ENCODE measurements at places on chromosomes 1 and 21. TPM values are rescaled to one million over a fixed set of nuclear protein-coding genes. Genes with fewer than 3 reads are reported as not detected.

- no peak overlapping the region for H3K27ac ChIP-seq
- no peak for DNase-seq
- H3K4me1 ChIP-seq = no peaks in the 10 kb centered on the region
Observed at GRCh38 chr1:38173848-38174247, 127.3 kb upstream of the POU3F1 start.

DNA sequence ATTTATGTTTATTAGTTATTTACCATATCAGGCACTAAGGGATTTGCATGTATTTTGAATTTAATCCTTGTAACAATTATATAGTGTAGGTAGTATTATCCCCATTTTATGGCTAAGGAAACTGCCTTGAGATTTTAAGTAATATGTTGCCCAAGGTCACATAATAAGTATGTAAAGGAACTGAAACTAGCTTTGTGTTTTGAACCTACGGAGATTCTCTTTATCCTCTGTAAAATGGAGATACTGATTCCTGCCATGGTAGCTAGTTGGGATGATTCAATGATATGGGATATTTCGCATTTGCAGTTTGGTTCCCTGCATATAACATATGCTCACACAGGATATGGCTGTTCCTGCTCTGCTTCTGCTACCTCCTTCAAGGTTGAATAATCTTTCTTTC lies 144.3 kb downstream of the ST6GALNAC3 start:
- no peak overlapping the region for H3K27ac ChIP-seq
- no peaks in the 10 kb centered on the region for H3K27me3 ChIP-seq
- no peaks in the 10 kb centered on the region for H3K36me3 ChIP-seq
- H3K4me1 ChIP-seq = no peaks in the 10 kb centered on the region

GRCh38 chr1:84361796-84362195 lies 36.5 kb upstream of the DNASE2B start:
- no peaks in the 10 kb centered on the region for H3K36me3 ChIP-seq
- no peak for DNase-seq
- H3K4me3 ChIP-seq = no peak overlapping the region

DNA sequence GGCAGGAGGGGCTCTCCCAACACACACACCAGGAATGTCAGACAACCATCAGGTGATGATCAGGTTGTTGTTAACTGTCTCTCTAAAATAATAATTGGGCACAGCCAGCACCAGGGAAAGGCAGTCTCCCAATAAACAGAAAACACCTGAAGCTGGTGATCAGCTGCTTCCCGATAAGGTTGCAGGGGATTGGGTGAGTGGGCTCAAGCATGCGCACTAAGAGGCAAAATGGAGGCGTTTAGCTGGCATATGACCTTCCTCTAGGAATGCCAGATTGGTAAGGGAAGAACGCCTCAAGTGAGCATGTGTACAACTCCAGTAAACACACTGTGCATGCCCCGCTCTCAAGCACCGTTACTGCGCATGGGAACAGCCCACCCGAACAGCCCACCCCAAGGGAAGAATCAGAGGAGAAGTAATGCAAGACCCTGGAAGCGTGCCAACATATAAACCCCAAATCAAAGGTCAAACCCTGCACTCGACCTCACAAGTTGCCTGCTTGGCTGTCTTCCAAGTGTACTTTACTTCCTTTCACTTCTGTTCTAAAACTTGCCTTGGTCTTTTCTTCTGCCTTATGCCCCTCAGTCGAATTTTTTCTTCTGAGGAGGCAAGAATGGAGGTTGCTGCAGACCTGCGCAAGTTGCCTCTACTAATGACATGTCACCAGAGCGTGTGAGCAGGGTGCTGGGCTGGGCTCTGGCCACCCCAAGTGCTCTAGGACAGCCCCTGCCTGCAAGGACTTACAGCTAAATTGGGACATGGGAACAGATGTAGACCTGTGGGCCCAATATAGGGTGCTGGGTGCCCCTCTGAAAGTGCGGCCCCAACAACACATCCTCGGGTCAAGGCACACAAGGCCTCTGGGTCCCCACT lies 200.8 kb downstream of the RHOU start:
- H3K36me3 ChIP-seq = no peaks in the 10 kb centered on the region
- no peak for DNase-seq
- no peaks in the 10 kb centered on the region for H3K27me3 ChIP-seq
- H3K4me3 ChIP-seq = no peak overlapping the region

GRCh38 chr1:118335331-118335732 lies 150.3 kb upstream of the SPAG17 start:
- DNase-seq = no peak
- H3K27me3 ChIP-seq = no peaks in the 10 kb centered on the region
- no peaks in the 10 kb centered on the region for H3K36me3 ChIP-seq
- no peaks in the 10 kb centered on the region for H3K4me1 ChIP-seq
- no peak overlapping the region for H3K4me3 ChIP-seq
- no peak overlapping the region for H3K27ac ChIP-seq

DNA sequence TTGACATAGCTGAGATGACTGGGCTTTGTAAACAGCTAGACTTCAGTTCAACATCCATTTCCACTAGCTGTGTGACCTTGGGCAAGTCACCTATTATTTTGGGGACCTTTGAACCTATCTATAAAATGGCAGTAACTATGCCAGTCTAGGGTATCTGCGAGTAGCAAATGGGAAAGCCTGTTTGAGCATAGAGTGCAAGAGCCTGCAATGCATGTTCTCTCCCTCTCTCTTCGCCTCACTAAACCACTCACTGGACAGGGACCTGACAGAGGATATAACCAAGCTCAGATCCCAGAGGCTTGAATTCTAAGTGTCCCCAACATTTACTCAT lies 39.7 kb downstream of the DPT start:
- H3K4me3 ChIP-seq = no peak overlapping the region
- H3K4me1 ChIP-seq = no peaks in the 10 kb centered on the region

- H3K27ac ChIP-seq = no peak overlapping the region
- peaks cover 20% of the 10 kb centered on the region for H3K36me3 ChIP-seq
- no peak for DNase-seq
- H3K4me3 ChIP-seq = no peak overlapping the region
Observed at GRCh38 chr21:26833460-26833939, 11.7 kb downstream of the ADAMTS1 start.

DNA sequence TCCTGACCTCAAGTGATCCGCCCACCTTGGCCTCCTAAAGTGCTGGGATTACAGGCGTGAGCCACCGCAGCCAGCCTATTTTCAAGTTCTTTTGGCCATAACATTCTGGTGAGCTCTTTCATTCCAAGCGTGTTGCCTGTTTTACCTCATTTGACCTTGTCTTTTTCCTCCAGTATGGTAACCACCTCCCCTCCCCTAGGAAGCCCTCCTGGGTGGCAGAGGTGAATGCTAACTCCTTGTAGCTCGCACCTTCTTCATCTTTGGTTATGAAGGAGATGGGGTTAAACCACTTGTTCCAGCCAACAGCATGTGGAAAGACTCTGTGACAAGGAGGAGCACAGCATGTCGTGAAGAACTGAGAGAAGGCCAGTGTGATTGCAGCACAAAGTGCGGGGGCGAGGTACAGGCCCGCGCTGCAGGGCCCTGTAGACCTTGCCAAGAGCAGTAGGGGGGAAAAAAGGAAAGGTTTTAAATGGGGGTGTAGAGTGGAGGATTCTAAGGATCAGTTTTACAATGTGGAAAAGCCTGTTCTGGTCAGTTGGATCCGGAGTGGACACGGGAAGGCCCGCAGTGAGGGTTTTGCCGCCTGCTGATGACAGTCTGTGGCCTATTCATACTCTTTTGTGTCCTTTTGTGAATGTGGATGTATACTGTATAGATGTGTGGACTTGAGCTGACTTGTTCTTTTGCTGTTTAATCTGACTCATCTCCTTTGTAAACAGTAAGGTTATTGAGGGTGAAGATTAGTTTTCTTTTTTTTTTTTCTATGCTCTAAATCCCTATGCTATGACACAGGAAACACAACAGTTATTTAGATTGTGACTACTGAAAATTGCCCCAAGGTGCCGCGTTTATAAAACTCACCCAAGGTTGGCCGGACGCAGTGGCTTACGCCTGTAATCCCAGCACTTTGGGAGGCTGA lies 7.5 kb upstream of the ZNF436 start:
- no peaks in the 10 kb centered on the region for H3K36me3 ChIP-seq
- H3K27ac ChIP-seq = no peak overlapping the region
- DNase-seq = no peak
- H3K4me1 ChIP-seq = no peaks in the 10 kb centered on the region

DNA sequence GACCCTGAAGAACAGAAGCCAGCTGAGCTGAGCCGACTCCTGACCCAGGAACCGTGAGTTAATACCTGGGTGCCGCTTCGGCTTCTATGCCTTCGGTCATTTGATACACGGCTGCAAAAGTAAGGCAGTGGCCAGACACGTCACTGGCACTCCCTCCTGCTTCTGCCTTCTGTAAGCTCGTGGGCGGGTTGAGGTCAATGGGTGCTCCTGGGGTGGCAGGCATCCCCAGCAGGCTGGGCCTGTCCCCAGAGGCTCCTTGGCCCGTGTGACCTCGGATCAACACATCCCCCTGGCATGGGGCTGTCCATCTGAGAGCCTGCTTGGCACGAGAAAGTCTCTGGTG lies 35.7 kb upstream of the COL6A1 start:
- H3K27ac ChIP-seq = no peak overlapping the region
- H3K4me1 ChIP-seq = no peaks in the 10 kb centered on the region
- H3K36me3 ChIP-seq = no peaks in the 10 kb centered on the region
- no peak for DNase-seq
- H3K27me3 ChIP-seq = no peaks in the 10 kb centered on the region

GRCh38 chr1:56063461-56063860 lies 515.9 kb downstream of the PLPP3 start:
- no peak overlapping the region for H3K4me3 ChIP-seq
- H3K4me1 ChIP-seq = peaks cover 2% of the 10 kb centered on the region
- DNase-seq = no peak
- H3K27me3 ChIP-seq = no peaks in the 10 kb centered on the region
- no peak overlapping the region for H3K27ac ChIP-seq

- no peaks in the 10 kb centered on the region for H3K4me1 ChIP-seq
- H3K27me3 ChIP-seq = no peaks in the 10 kb centered on the region
- no peak overlapping the region for H3K4me3 ChIP-seq
- no peak for DNase-seq
- H3K36me3 ChIP-seq = peaks cover 87% of the 10 kb centered on the region
- H3K27ac ChIP-seq = no peak overlapping the region
Observed at GRCh38 chr1:15934211-15935055, 41.5 kb downstream of the ZBTB17 start.

KRTAP11-1 gene
- total RNA-seq = not detected

NUF2 gene
- total RNA-seq = 25.2 TPM
